ENCODE measurements at places on chromosomes 2 and 18.

DNA sequence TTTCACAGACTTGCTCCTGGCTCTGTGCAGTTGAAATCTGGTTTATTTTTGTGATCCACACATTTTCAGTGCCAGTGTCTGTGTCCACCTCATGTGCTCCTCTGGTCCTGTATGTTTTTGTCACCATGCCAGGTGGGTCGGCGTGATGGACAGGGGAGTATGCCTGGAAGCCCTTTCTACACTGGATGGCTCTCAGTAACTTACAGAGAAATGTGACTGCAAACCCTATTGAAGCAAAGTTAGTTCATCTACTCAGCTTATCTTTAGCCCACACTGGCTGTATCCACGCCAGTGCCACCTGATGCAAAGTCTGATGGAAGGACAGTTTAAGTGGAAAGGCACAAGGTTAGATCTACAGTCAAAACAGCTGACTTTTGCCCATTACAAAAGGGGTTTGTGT, 4.3 kb downstream of the IMPA2 start:
- no peak for DNase-seq

DNA sequence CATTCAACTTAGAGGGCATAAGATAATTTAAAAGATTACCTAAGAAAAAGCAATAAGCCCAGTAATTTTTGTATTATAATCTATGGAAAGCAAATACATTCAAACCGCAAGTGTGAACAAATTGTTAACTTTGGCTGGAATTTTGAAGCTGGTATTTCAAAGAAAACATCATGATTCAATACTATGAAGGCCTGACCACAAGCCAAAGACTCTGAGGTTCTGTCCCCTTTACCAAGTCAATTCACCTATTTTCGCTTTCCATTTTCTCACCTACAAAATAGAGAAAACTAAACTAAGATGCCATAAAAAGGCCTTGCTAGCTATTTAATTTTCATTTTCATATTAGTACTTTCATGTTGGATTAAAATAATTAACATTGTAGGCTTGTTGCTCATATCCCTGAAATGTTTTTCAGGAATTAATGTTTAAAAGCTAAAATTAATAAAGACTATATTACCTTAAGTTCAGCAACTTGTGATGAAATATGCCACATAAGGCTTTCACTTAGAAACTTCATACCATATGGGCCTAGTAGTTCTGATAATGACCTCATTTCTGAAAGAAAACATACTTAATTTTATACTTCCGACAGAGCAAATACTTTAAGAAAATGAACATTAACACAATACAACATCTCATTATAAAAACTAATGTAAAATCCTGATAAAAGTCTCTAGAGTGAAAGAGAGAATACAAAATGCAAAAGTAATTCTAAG, 85.7 kb upstream of the FRZB start:
- DNase-seq = no peak

GRCh38 chr18:49547701-49548100, 14.2 kb upstream of the LIPG start:
- DNase-seq = no peak

- no peak for DNase-seq
Observed at GRCh38 chr2:204517154-204517553, 28.1 kb upstream of the PARD3B start.

DNA sequence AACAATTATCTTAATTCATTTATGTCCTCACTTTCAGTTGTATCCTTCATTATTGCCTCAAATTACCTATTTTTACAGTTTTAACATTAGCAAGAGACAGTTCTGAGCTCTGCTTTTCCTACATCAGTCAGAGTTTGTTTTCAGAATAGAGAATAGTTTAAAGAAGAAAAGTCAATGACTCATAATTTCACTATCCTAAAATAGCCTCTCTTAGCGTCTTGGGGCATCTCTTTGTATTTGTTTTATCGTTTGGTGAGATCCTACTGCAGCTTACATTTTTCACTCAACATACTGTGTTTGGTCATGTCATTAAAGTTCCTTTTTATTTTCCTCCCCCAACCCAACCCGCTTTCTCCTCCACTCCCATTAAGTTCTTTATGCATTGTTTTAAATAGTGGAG, 3.8 kb downstream of the SEC11C start:
- no peak for DNase-seq

DNA sequence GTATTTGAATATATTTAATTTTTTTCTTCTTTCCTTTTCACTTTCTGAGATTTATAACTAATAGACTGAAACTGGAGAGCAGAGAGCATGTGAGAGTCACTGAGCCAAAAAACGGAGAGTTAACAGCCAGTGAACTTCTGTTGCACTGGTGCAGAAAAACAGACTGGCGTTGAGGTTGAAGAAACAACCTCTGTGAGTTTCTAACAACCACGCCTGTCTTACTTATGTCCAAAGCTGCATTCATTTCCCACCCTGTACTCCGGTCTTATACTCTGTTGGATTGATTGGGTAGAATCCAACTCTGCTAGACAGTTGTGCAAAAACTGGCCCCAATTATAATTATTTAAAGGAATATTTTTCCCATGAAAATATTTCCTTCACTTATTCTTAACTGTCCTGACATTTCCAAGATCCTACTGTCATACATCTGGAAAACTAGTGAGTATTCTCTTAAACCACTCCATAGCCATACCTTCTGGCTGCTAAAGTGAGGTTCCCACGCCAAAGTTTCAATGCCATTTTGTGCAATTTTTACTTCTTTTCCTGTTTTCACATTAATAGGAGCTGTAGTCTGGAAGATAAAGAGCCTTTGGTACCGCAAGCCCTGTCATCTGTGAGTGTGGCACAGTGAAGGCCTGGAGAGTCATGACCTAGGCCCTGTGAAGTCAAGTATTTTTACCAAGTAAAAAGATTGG, 9.4 kb downstream of the CYP1B1 start:
- DNase-seq = no peak

- DNase-seq = no peak
Observed at GRCh38 chr2:188974164-188974563, at the start of gene COL3A1. COL3A1 (plus strand) TSS chr2:188974373; CDS start chr2:188974490, 117 bp downstream.

DNA sequence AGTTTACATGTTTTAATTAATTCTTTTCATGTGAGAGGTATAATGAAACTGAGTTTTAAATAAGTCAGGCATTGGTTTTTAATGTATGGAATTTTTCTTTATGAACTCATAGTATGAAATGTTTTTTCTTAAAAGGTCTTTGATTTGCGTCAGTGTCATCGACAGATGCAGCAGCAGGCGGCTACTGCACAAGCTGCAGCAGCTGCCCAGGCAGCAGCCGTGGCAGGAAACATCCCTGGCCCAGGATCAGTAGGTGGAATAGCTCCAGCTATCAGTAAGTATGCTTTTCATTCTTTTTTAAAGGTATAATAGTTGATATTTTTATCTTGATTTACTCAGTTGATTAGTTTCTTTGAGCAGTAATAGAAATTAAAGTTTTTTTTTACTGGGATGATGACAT, 46.5 kb downstream of the SMAD4 start:
- DNase-seq = no peak

- no peak for DNase-seq
Observed at GRCh38 chr18:28112056-28112470, 64.9 kb downstream of the CDH2 start.

GRCh38 chr2:190121305-190121704, 58.8 kb upstream of the MSTN start:
- DNase-seq = no peak

- no peak for DNase-seq
Observed at GRCh38 chr2:171957061-171957460, 34.8 kb downstream of the HAT1 start.

- DNase-seq = no peak
Observed at GRCh38 chr2:171652416-171652785, 34.9 kb upstream of the DYNC1I2 start.

DNA sequence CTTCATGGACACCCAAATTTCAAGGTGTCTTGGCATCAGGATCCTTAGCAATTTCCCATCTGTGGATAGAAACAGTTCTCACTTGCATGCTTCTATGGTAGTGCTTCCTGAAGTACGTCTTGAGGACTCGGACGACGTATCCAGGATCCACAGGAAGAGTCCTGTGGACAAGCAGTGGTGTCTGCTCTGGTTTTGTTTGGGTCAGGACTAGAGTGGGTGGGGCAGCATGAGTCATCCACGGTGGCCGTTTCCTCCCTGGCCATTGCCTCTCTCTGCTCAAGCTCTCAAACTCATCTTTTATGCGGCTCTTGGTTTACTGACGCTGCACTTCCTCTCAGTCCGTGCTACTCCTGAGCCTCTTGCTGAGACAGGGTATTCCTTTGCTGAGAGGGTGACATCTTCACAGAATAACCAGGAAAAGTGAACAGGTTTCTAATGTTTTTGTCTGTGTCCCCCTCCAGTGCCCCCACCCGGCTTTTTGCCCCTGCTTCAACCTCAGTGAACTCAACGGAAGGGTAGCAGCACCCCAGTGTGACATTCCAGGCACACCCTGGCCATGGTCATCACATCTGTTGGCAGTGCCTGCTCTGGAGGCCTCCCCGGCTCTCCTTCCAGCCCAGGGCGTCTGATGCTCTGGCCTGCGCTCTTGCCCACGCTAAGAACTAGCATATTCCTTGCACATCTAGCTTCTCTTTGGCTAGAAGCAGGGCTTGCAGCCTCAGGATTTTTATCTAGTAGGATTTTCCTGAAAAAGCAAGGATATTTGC, 62.2 kb downstream of the ARMC9 start:
- no peak for DNase-seq

DNA sequence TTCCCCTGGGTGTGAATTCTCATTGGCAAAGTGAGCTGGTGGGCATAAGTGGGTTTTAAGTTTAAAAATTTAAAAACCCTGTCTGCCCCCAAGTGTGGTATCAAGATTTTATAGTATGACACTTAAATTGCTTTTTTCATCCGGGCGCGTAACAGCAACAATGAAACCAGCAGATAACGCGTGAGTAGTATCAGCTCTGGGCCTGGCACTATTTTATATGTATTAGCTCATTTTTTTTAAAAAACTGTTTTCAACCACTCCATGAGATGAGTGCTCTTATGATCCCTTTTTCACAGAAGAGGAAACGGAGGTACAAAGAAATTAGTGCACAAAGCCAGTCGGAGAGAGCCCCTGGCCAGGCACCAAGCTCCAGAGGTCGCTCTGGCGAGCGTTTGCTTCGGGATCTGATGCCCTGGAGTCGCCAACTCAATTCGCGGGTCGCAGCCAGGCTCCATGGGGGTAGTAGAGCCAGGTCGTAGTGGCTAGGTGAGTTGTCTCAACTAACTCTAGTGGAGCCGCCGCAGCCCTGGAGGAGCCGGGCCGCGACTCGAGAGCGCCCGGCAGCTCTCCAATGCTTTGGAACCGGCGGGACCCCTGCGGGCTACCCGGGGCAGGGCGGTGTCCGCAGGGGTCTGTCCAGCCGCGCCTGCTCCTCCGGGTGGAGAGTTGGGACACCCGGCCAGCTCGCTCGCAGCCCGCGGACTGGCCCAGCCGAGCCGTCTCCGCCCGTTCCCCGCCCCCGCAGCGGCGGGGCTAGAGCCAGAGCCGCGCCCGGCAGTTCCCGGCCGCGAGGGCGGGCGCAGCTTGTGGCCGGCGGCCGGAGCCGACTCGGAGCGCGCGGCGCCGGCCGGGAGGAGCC, at the start of gene IL1R1:
Gene IL1R1, plus strand, starts transcription at position 777 of the 859 bp plus-strand sequence. CDS start 14,979 bp downstream, outside the sequence.
- DNase-seq = no peak

- no peak for DNase-seq
Observed at GRCh38 chr2:170098626-170099312, 79.2 kb upstream of the MYO3B start.

DNA sequence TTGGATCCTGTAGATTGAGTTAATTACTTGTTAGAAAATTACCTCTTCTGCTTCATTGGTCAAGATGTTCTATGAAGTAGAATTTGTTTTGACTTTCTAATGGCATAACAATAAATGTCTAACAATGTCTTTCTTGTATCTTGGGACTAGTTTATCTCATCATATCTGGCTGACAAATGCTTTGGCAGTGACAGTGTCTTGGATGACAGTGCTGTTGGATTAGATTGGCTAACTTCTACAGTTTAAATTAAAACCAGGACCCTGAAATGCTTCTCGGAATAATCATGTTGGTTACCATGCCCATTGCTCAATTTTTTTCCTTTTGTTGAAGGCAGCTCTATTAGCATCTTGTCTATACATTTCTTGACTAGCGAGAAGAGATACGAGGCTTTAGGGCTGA, 176.9 kb downstream of the PARD3B start:
- DNase-seq = no peak

GRCh38 chr18:6994056-6994770, 123.4 kb downstream of the LAMA1 start:
- no peak for DNase-seq

DNA sequence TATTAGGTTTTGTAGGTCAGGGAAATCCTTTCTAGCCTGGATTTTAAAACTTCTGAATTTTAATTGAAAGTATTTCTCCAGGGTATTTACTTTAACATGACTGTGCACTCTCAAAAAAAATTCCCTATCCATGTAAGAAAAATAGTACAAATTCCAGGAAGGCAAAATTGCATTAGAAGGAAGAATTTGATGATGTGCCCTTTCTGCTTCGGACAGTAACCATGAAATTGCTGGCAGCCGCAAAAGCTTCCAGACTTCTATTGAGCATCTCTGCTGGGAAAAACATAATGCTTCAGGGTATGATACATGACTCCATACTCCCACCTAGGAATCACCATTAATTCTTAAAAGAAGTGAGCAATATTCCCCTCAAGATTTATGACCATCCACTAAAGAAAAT, 17.2 kb upstream of the KLF7 start:
- DNase-seq = no peak

DNA sequence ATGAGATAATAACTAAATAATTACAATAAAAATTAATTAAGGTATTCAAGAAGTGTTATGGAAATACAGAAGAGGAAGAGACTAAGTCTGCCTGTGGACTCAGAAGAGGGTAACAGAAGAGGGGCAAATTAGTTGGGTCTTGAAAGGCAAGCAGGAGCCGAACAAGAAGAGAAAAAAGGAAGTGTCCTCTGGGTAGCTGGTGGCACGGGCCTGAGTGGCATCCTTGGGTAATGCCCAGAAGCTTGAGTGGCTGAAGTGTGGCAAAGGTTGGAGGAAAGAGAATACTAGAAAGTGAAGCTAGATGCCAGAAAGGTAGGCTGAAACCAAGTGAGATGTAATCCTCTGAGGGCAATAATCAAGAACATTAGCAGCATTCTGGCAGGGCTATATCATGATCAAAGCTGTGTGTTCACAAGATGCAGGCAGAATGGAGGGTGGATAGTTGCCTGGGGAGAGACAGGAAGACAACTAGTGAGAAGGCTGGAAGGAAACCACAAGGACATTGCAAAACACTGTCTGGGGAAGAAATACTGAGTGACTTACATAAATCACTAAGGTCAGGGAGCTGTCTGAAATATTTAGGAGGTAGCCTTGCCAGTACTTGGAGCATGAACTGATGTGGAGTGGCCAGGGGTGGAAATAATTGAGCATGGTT, 16.2 kb downstream of the DOCK10 start:
- DNase-seq = no peak

All from naive B cell (primary cell).